ENCODE measurements at places on chromosomes 1 and 21.

- DNase-seq = no peak
Measured at GRCh38 chr1:26022404-26022779, 817 bp downstream of the EXTL1 start.

GRCh38 chr1:223831755-223832636 is 13.8 kb downstream of the TP53BP2 start:
- peak; percentile 54 for DNase-seq

GRCh38 chr1:9006956-9007615 is 19.1 kb downstream of the SLC2A7 start:
- DNase-seq = no peak

GRCh38 chr1:203440771-203441170 is 34.8 kb upstream of the PRELP start:
- DNase-seq = no peak

GRCh38 chr1:248065071-248065470 is 18.4 kb downstream of the OR2L3 start:
- no peak for DNase-seq

DNA sequence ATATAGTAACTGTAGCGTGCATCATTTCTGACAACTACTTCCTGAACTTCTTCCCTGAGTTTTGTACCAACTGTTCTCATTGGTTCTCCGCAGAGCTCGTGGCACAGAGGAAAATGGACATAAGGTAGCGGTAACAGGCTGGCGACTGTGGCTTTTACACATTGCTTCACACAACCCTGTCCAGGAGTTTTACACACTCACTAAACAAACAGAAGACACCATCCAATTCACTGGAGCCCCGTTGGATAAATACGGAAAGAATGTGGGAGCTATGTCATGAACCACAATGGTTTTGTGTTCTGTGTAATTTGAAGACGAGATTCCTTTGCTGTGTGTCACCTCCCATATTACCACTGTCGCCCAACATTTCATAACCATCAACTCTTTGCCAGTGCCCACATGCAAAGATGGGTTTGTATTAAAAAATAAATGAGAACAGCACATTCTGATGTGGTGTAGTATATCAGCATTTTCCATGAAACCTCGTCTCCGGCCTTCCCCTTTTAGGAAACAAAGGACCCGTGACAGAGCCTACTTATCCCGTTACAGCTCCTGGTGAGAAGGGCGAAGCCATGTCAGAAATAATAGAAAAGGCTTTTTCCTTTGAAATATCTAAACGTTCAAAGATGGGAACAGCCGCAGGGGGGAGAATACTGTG is 47.4 kb upstream of the ENAH start:
- DNase-seq = no peak

DNA sequence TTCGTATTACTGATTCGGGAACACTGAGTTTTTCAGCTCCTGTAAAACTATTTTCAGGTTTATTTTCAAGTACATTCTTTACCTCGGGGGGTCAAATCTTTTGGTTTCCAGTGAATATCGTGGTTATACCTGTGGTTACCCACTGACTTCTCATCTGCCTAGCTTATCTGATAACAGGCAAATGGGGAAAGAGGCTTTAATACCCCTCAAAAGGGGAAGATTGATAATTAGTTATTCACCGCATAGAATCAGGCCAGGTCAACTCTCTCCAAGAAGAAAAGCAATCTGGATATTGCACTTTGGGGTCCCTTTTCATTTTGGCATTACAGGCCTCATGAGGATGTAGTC is 23.0 kb downstream of the RUNX1 start:
- DNase-seq = no peak

DNA sequence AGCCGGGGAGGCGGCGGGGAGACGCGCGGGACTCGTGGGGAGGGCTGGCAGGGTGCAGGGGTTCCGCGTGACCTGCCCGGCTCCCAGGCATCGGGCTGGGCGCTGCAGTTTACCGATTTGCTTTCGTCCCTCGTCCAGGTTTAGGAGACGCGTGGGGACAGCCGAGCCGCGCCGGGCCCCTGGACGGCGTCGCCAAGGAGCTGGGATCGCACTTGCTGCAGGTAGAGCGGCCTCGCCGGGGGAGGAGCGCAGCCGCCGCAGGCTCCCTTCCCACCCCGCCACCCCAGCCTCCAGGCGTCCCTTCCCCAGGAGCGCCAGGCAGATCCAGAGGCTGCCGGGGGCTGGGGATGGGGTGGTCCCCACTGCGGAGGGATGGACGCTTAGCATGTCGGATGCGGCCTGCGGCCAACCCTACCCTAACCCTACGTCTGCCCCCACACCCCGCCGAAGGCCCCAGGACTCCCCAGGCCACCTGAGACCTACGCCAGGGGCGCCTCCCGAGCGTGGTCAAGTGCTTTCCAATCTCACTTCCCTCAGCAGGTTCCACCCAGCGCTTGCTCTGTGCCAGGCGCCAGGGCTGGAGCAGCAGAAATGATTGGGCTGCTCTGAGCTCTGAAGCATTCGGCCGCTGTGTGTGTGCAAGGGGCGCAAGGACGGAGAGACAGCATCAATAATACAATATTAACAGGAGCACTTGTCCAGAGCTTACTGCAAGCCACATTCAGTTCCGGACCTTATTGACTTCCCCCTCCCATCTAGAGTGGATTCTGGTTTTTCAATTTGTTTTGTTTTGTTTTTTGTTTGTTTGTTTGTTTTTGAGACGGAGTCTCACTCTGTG is 10.3 kb downstream of the SIM2 start:
- no peak for DNase-seq

DNA sequence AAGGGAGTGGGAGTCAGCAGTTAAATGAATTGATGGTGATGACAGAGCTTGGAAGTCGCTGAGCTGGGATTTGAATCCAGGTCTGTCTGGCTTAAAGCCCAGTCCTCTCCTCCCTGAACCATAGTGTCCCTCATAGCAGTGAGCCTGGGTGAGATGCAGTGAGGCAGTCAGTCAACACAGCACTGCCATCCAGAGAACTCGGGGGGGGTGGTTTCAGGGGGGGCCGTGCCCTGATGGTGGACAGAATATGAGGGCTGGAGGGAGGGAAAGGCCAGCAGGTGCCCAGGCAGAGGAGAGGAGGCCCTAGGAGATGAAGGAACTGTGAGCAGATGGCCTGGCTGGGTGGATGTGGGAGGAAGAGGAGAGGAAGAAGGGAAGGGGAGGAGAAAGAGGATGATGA is 405.6 kb downstream of the PTPRU start:
- DNase-seq = no peak

- no peak for DNase-seq
Measured at GRCh38 chr1:31099293-31100032, 33.9 kb upstream of the PUM1 start.

- no peak for DNase-seq
Measured at GRCh38 chr21:25462517-25462971, 144.7 kb downstream of the MRPL39 start.

DNA sequence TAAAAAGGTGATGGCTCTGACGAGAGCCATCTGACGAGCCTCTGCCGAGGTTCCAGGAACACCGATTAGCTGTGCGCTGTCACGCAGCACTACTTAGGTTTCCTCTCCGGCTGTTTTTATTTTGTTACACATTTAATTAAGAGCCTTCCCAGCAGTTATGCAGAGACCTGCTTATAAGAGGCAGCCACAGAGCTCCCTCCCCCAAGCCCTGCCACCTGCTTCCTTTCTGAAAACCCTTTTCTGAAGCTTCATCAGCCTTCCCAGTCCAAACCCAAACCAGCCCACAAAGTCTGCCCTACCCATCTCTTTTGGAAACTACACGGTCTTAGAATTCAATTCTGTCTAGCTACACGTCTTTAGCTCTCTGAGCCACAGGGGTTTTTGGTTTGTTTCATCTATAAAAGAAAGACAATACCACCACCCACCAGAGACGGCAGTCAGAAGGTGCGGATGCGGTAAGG is 49.1 kb downstream of the ERI3 start:
- DNase-seq = no peak

DNA sequence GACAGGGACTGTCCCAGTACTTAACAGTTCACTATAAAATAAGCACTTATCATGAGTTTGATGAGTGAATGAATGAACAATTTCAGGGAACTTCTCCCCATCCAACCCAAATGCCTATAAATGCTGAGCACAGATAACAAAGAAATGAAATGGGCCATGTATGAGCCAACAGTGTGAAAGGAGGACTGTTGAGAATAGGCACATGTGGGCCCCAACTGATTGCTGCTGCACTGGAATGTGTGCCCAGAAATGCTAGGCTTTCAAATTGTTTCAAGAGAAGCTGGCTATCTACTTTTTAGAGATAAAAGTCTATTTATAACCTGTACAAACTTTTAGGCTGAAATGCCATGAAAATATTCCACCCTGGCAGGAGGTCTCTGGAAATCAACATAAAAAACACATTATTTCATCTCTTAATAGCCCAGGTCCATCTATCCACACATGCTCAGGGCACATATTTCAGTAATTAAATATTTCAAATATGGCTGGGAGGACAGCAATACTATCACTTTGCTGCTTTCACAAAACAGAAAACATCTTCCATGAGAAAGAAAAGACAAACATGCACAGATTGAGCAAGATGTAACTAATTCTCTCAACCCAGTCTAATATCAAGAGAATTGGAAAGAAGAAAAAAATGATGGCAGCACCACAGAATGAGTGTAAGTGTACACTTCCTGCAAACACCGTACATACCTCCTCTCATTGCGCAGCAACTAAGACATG is 49.8 kb downstream of the COLGALT2 start:
- no peak for DNase-seq

GRCh38 chr1:7669559-7670311 is 101.4 kb upstream of the VAMP3 start:
- peak; percentile 61 for DNase-seq

DNA sequence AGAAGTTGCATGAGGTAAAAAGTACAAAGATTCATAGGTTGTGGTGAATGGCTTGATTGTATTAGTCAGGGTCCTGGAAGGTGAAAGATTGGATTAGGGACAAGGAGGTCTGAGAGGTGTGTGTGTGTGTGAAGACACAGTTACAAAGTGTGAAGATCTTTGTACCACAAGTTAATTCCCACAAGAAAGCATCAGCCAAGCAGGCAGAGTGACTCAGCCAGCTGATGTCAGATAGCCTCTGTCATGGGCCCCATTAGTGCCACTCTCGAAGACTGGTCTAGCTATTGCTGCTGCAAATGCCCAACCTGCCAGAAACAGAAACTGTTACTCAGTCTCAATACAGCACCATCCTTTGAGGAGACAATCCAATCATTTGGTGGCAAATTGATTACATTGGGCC is 96.5 kb downstream of the DTL start:
- DNase-seq = no peak

DNA sequence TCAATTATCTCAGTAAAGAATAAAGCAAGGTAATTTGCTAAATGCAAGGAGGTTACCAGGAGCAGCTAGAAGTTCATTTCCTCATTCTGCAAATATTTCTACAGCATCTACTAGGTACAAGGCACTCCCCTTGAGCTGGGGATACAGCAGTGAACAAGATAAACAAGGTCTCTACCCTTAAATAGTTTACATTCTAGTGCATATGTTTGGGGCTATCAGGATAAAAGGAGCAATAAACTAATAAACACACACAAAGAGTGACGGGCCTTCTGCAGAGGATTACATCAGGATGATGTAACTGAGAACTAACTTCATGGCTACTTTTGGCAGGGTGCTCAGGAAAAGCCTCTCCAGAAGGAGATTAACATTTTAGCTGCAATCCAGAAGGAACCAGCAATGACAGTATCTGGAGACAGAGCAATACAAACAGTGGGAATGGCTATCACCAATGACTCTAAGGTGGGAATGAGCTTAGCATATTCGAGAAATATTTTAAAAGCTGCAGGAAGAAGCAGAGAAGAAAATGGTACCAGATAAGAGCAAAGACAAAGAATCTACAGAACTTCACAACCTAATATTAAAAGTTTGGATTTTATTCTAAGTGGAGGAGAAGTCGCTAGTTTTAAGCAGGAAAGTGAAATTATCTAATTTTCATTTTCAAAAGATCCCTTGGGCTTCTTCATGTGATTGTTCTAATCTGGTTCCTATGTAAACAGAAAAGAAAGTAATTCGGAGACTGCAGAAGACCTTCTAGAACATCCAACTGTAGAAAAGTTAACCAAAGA is 25.8 kb downstream of the TP53BP2 start:
- no peak for DNase-seq

GRCh38 chr1:97139512-97139911 is 417.9 kb downstream of the PTBP2 start:
- DNase-seq = no peak

- no peak for DNase-seq
Measured at GRCh38 chr1:40162753-40163441, 1.7 kb downstream of the RLF start.

DNA sequence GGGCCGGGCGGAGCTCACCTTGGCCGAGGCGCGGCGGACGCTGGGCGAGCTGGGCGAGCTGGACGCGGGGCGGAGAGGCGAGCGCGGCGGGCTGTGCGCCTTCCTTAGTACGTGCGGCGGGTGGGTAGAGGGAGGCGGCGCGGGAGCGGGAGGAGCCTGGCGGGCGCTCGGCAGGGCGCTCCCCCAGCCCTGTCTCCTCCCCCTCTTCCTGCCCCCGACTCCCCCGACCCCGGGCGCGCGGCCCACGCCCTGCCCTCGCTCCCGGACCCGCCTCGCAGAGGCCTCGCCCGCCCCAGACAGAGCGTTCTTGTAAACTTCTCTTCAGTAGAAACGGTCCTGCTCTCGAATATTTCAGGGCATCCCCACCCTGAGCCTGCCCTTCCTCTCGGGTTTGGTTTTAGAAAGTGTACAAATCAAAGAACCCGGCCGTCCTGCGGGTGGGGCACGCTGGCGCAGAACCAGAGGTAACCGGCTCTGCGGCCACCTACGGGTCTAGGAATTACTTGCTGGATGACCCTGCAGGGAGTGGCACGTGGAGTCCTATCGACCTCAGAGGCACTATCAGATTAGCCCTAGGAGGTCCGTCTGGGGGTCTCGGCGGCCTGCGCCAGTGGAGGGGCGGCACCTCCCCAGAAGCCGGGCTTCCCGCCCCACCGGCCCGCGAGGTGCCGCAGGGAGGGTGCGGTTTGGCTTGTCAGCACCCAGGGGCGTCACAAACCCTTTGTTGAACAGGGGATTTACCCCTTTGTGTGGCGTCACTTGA is at the start of gene S100A10:
TSS of gene S100A10 (minus strand) at position 126 of the 763 bp plus-strand sequence. CDS start 7,629 bp downstream, outside the sequence.
- DNase-seq = peak; percentile 87

GRCh38 chr1:162305969-162306368 is 70.7 kb downstream of the SPATA46 start:
- no peak for DNase-seq

GRCh38 chr21:39161064-39161463 is 22.2 kb downstream of the PSMG1 start:
- no peak for DNase-seq

DNA sequence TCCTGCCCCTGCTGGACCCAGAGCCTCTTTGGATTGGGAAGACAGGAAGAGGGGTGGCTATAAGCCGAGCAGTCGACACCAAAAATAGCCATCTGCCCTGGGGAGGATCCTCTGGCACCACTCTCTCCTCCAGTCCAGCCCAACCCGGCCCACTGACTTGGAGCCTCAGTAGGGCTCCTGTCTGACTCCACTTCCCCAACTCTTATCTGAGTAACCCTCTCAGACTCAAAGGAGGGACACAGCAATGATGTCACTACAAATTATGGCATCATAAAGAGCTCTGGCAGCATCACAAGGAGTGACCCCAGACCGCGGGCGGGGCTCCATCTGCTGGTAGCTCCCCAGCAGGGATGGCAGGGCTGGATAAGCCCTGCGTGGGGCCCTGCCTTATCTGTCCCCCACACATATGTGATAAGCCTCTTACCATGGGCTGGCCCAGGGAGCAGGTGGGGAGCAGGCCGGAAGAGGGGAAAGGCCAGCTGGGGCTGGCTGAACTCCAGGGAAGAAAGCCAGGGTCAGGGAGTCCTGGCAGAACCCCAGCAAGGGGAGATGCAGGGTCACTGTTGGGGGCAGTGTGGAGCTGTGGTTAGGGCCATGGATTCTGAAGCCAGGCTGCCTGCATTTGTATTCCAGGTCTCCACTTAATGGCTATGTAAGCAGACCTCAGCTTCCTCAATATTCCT is 4.6 kb upstream of the SLC6A9 start:
- no peak for DNase-seq

GRCh38 chr1:167554028-167554779 is 642 bp upstream of the CREG1 start:
- no peak for DNase-seq

All from CD4-positive, alpha-beta memory T cell (primary cell).